ENCODE measurements at places on chromosomes 1 and 21.

DNA sequence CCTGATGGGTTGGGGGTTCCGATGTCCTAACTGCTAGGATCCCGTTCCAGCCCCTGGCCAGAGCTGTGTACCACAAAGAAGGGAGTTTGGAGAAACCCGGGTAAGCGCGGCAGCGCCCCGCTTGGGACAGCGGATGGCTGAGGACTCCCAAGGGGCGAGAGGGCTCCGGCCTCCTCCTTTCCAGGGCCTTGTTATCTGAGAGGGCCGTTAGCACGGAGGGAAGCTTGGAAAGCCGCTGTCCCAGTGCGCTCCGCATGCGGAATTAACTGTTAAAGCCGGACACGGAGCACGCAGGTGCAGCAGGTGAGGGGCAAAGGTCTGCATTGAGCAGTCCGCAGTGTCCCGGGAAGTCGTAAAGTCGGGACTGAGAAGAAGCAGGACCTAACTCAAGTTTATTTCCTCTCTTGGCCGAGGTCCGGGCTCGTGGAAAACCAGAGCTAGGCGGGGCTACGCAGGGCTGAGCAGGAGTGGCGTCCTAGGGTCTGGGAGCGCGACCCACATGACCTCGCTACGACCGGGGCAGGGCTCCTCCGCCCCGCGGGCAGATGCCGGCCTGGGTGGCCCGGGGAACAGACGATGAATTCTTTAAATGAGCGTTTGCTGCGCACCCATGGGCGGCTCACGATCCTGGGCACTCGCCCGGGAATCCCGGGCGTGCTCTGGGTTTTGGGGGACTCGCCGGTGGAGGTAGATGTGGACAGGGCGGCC lies 4.5 kb downstream of the LHX4 start:
- DNase-seq: no peak

GRCh38 chr1:11800756-11801433 lies 4.9 kb downstream of the MTHFR start:
- DNase-seq: peak; percentile 59

DNA sequence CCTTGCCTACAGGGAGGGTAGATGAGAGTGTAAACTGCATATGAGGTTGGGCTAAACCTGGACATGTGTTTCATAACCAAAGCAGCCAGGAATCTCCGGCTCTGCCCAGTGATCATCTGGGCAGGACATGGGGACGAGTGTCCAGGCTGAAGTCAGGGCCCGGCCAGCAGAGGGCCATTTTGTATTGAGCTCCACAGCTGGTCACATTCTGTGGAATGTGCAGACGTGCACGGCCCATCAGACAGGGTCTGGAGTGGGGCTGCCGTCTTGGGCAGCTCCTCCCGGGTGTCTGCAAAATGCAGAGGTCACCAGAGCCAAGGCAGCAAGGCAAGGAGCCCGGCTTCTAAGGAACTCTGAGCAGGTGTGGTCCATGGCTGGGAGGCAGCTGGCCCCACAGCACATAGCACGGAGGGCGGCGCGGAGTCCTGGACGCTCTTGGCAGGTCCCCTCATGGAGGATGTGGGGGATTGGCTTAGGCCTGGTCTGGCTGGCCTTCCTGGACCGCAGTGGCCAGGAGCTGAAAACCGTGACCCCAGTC lies 6.2 kb downstream of the LRRC3 start:
- no peak for DNase-seq

DNA sequence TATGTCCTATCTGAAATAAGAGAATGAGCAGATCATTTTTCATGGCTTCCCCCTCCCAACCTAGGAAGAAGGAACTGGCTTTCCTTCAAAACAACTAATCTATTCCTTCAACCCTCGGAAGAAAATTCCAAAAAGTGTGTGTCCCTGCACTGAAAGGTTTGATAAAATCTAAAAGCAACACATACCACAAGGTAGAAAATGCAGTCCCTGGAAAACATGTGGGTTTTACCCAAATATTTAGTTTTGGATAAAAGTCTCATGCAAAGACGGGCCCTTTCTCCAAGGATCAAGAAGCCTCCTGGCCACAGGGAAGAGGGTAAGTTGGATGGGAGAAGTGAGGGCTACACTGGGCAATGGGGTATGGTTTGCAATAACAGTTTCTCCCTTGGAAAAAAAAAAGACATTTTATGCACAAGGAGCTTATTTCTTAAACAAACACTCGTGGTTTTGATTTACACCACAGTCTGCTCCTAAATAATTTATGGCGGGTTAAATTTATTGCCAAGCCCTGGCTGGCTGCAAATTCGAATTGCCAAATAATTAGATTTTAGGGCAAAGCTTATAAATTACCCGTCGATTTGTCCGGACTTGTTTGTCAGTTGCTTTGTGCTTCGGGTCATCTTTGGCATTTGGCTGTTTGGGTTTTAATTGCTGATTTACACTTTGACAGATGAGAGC lies 28.9 kb downstream of the ERI3 start:
- DNase-seq: no peak

DNA sequence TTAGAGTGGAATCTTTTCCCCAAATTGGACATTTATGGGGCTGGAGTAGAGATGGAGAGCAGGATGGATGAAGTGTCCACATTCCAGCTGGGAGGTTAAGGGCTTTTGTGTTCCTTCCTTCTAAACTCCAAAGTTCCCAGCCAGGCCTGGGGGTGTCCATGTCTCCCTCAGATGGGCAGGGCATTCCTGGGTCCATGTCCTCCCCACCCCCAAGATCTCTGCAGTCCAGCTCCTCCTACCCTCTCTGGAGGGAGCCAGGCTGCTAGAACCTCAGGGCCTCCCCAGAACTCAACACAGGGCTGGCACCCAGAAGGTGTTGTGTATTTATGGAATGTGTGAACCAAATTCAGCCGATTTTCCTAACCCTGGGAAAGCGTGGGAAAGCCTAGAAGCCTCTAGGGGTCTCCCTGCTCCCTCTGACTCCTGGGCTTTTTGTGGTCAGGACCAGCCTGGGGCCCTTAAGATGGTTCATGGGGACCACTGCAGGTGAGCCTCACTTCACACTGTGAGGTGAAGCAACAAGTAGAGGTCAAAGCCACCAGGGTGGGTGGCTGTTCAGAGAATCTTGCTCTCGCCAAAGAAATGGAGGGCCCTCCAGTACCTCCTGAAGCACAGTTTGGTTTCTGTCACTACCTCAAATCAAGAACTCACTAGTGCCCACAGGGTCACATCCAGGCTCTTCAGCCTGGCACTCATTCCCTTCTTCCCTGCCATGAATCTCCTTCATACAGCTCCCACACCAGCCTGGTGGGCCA lies 54.8 kb downstream of the GLIS1 start:
- no peak for DNase-seq

GRCh38 chr1:176720838-176721237 lies 257.9 kb downstream of the PAPPA2 start:
- no peak for DNase-seq
